Fibroblast of skin of right biceps (primary cell): ENCODE measurements at places on chromosomes 2 and 18.
A peak's percentile ranks its signal among the peaks of the same experiment; 100 is the strongest.

DNA sequence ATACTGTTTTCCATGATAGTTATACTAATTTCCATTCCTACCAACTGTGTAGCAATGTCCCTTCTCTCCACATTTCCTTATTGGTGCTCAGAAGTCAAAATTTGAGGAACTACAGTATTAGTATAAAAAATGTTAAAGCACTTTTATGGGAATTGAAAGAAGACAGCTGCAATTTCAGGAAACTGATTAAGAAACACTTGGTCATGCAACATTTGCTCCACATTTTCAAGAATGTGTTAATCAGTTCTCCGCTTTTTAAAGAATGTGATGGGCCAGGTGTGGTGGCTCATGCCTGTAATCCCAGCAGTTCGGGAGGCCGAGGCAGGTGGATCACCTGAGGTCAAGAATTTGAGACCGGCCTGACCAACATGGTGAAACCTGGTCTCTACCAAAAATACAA is 33.6 kb upstream of the MGAT4A start:
- DNase-seq = no peak

DNA sequence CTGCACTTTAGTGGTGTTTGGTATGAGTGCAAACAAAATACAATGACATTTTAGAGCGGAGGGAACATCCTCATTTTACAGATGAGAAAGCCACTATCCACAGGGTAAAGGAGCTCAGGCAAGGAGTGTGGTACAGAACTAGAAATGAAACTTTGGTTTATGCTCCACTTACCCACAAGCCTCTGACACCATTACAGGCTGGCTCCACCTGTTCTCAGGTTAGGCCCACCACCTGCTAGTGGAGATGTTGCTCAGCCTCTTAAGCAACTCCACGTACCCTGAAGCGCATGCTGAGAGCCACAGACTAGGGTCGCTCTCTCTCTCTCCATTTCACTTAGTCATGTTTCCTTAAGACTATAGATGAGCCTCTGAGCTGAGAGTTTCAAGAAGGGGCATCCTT is 130.0 kb downstream of the MBD2 start:
- DNase-seq = no peak

DNA sequence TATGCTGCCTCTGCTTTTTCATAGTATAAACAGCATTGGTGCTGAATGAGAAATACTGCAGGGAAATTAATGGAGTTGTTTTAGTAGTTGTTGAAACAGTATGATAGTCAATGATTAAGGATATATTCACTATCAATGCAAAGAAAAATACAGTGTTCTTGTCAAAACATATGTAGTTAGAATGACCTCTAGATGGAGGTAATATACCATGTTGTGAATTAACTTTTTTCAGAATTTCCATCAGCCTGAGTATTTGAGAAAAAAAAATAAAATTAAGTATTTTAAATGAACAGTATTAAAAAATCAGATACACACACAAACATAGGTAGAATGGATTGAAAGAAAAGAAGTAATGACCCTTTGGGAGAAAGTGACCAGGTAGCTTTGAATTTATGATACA is 59.5 kb downstream of the RMDN2 start:
- DNase-seq = peak; percentile 24

DNA sequence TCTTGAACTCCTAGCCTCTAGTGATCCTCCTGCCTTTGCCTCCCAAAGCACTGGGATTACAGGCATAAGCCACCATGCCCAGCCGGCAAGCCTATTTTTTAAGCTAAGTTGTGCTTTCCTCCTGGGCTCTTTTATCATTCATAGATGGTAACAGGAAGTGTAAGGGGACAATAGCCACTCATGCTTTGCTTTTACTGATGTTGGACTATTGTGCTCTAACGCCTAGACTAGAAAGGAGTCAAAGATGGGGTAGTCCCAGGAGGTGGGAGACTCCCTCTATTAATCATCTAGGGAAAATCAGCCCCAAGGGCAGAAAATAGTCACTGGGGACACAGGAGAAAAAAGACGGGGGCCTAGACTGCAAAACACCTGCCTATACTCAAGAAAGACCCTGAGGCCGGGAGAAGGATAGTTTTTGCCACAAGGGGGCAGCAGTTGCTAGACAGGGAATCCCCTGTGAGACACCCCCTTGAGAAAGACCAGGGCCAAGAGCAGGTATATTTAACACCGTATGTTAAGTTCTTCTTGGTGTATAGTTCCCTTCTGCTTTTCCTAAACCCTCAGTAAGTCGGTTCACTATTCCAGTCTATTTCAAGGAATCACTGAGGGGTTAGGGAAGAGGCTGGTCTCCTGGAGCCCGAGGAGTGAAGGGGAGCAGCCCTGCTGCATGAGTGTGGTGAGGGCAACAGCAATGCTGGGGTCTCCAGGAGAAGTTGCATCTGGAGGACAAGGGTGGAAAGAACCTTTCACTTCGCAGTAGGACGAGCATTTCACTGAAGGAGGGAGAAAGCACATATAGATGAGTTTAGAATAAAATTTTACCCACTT is 2.1 kb upstream of the CXCR1 start:
- DNase-seq = peak; percentile 37

GRCh38 chr18:6210349-6211173 is 204.2 kb downstream of the L3MBTL4 start:
- DNase-seq = no peak

GRCh38 chr18:54807303-54807702 is 21.0 kb upstream of the RAB27B start:
- DNase-seq = no peak

GRCh38 chr2:61775956-61776570 is 77.8 kb downstream of the FAM161A start:
- no peak for DNase-seq

DNA sequence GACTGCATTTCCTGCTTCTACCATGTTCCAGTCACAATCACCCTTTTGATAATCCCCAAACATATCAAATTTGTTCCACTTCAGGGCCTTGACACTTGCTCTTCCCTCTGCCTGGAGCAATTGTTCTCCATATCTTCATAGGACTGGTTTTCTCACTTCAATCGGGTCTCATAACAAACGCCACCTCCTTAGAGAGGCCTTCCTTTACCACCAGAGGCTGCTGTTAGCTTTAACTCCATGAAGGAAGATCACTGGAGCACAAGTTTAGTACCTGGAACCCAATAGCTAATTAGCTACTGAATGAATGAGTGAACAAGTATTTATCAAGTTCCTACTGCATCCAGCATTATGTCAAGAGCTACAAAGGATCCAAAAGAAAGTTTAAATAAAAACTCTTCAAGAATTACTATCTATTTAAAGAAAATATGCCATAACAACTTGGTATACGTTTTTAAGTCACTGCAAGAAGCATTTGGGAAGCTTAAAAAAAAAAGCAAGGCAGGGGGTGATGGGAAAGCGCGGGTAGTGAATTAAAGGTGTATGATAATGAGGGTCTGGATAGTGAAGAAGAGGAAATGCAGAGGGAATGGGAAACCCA is 58.8 kb downstream of the BAZ2B start:
- DNase-seq = peak; percentile 17

- DNase-seq = peak; percentile 94
These were observed 102.0 kb downstream of the MAP2 start for GRCh38 chr2:209525834-209526281.

- DNase-seq = peak; percentile 82
These were observed 208.1 kb downstream of the VAPA start for GRCh38 chr18:10121786-10122515.
